ENCODE measurements at places on chromosomes 6 and 20. TPM values are rescaled to one million over a fixed set of nuclear protein-coding genes. Genes with fewer than 3 reads are reported as not detected.

The MUC21 gene
- total RNA-seq: not detected

The SPATS1 gene
- total RNA-seq: not detected

The PCK1 gene
- 0.37 TPM for total RNA-seq

The GPR63 gene
- 1.5 TPM for total RNA-seq

The TNFRSF21 gene
- 8.0 TPM for total RNA-seq

The SIRPA gene
- 45.8 TPM for total RNA-seq

The COX4I2 gene
- total RNA-seq: 7.4 TPM

The CCN6 gene
- total RNA-seq: not detected

The EGFL8 gene
- total RNA-seq: 9.3 TPM

The ELOVL2 gene
- 0.75 TPM for total RNA-seq

The PAX1 gene
- not detected for total RNA-seq

The SLC32A1 gene
- not detected for total RNA-seq

The LY6G6D gene
- total RNA-seq: not detected

The POM121L2 gene
- not detected for total RNA-seq

The CALHM5 gene
- total RNA-seq: 2.1 TPM

The EMILIN3 gene
- 1.1 TPM for total RNA-seq

The CCND3 gene
- total RNA-seq: 30.1 TPM

The VIP gene
- 0.53 TPM for total RNA-seq

The CITED2 gene
- 208 TPM for total RNA-seq

The SOBP gene
- total RNA-seq: 25.1 TPM

The LY6G6F gene
- not detected for total RNA-seq

The SOX18 gene
- 33.7 TPM for total RNA-seq

The ADGRF4 gene
- total RNA-seq: not detected

The RBBP8NL gene
- not detected for total RNA-seq

The IRF4 gene
- 0.74 TPM for total RNA-seq

The FOXC1 gene
- total RNA-seq: 2.9 TPM

The DCDC2 gene
- total RNA-seq: not detected

The VSTM2L gene
- total RNA-seq: 5.2 TPM

The HLA-DOB gene
- total RNA-seq: 0.51 TPM

The FHL5 gene
- total RNA-seq: 5.5 TPM

The PNPLA1 gene
- not detected for total RNA-seq

The LIN28B gene
- total RNA-seq: not detected

The COL20A1 gene
- 0.30 TPM for total RNA-seq

The MAP7 gene
- 2.7 TPM for total RNA-seq

The CPXM1 gene
- total RNA-seq: not detected

The CLVS2 gene
- not detected for total RNA-seq

The MYCT1 gene
- total RNA-seq: 19.4 TPM

The WFDC10B gene
- not detected for total RNA-seq

The SPO11 gene
- total RNA-seq: not detected

The CDC5L gene
- total RNA-seq: 22.6 TPM

The DTD1 gene
- total RNA-seq: 18.5 TPM

The OR2H2 gene
- total RNA-seq: not detected

The PTCHD4 gene
- total RNA-seq: 0.61 TPM

The C6orf118 gene
- total RNA-seq: not detected

The TSPO2 gene
- total RNA-seq: not detected
